Left forelimb (tissue), 1 donor: ENCODE measurements at places on chromosomes 5 and 9.

DNA sequence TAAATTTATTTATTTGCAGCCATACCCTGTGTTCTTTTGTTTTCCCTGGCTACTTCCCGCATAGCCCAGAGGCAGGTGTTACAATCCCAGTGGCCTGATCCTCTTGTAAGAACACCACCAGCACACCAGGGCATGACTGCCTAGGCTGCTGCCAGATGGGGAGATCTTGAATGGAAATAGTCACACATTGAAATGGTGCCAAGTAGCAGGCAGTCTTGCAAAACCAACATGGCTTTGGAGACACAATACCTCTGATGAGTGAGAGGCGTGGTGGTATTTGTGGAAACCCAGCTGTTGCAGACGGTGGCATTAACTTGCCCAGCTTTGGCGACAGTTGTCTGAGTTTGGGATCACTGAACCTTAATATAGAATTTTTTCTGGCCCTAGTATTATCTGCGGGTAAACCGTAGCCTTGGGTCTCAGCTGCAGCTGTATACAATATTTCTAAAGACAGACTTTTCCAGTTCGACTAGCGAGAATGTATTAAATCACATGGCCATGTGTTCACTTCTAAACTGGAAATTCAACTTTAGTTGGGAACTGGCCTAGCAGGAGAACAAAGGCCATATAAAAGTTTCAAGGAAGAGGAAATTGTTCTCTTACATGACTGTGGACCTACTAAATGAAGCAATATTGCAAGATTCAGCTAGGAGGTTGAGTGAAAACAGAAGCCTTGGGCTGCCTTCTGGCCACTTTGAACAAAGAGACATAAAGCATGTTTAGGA, 277.0 kb downstream of the SMARCA2 start:
- no peak for DNase-seq

DNA sequence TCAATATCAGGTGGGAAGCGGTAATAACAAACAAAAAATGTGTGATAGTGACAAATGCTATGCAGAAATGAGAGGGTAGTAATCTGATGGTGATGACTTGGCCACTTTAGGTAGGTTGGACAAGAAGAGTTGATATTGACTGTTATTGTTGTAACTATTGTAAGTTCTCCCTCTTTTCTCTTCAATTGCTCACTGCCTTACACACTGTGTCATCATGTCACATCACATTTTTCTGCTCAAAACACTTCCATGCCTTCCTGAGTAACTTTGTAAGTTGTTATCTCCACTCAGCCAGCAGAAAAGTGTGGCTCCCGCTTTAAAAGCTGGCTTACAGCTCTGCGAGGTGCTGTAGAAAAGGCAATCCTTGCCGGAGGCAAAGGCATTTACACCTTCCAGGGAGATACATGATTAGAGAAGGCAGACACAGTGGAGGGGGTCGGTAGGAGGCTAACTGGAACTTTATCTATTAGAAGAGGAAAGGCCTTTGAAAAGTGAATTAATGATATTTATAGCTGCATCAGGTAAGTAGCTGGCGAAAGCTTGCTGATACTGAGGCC, 85.2 kb upstream of the CLINT1 start:
- DNase-seq, result no peak

GRCh38 chr9:89002987-89003386, 11.7 kb downstream of the S1PR3 start:
- DNase-seq, result no peak

DNA sequence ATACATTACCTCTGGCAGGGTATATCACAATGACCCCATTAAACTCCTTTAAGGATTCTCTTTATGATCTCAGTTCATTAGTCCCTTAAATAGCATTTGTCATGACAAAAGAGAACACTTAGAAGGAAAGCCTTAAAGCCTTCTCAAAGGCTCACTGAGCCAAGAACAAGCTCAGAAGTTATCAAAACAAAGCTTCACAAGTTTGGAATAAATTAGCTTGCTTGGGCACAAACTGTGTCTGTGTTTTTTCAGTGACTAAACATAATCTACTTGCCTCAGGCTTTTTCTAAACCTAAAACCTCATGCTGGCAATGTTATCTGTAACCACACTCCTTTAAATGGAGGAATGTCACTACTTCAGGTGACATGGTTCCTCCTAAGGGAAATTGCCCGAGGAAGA, 1114.9 kb upstream of the C9orf72 start:
- DNase-seq, result no peak

- no peak for DNase-seq
Measured at GRCh38 chr5:59473611-59474010, 419.9 kb downstream of the PDE4D start.

- DNase-seq, result no peak
Measured at GRCh38 chr9:9002826-9003583, 1203.4 kb upstream of the DMAC1 start.

GRCh38 chr5:135379046-135379654, 19.9 kb downstream of the MACROH2A1 start:
- DNase-seq, result no peak

GRCh38 chr9:7601739-7602138, 197.8 kb downstream of the DMAC1 start:
- no peak for DNase-seq

GRCh38 chr9:35106343-35106730, 3.4 kb upstream of the STOML2 start:
- no peak for DNase-seq

DNA sequence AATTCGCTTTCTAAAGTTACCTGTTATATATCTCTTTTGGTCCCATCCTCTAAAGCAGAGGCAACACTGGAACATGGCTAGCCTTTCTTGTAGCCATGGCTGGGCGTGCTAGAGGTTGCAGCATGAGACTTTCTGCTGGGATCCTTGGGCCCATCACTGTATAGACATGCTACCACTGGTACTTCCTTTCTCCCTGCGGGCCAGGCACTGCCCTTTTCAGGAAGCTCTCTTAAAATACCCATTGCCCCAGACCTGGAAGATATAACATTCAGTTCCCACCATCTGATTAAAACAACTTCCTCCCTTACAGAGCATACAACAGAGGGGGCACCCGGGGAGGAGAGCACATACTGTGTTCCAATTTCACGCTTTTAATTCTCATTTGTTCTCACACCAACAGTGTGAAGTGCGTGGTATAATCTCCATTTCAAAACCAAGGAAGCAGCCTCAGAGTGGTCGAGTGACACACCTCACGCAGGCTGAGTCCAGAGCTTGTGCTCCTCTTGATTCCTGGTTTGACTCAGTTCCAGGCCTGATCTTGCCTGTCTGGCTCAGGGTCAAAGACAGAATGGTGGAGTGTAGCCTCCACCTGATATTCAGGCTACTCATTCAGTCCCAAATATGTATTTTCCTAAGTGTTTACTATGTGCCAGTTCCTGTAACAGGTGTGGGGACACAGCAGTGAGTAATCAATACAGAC, 22.6 kb downstream of the PTGS1 start:
- no peak for DNase-seq

DNA sequence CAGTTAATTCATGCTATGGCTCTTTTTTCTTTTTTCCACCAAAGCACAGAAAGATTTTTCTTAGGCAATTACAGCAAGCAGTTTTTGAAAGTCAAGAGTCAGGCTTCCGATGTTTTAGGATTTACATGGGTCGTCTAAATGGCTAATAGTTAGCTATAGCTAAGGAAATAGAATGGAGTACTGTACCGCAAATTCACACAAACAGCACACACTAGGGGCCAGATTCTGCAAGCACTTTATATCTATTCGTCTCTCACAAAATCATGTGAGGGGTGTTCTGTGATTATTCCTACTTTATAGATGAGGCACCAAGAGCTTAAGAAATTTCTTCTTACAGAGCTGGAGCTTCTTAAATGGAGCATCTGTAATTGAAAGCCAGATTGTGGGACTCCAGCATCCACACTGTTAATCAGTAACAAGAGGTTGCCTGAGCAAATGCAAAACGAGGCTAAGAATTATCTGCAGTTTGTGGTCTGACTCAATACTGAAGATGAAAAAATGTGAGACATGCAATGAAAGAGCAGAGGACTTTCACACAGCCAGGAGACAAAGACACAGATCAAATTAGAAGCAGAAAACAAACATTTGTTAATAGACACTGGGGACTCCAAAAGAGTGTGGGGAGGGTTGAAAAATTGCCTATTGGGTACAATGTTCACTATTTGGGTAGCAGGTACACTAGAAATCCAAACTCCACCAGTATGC, 62.7 kb upstream of the CTXN3 start:
- no peak for DNase-seq

GRCh38 chr5:176131771-176132170, 106.5 kb upstream of the SIMC1 start:
- no peak for DNase-seq
